T1000 (cell line): ENCODE measurements at places on chromosomes 16 and 17.
A peak's percentile ranks its signal among the peaks of the same experiment; 100 is the strongest.

DNA sequence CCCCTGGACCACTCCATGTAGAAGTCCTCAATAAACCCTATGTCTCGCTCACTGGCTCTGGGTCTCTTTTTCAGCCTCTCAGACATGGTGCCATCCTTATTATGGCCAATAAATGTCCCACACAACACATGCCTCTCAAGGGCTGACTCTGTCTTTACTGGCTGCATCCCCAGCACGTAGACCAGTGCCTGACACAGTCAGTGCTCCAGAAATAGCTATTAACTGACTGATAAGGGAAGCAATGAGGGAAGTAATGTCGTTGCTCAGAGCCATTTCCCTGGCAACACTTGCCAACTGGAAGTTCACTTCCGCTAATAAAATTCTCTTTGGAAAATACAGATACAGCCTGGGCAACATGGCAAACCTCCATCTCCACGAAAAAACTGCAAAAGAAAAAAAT is 19.1 kb upstream of the APOH start:
- no peak for DNase-seq

DNA sequence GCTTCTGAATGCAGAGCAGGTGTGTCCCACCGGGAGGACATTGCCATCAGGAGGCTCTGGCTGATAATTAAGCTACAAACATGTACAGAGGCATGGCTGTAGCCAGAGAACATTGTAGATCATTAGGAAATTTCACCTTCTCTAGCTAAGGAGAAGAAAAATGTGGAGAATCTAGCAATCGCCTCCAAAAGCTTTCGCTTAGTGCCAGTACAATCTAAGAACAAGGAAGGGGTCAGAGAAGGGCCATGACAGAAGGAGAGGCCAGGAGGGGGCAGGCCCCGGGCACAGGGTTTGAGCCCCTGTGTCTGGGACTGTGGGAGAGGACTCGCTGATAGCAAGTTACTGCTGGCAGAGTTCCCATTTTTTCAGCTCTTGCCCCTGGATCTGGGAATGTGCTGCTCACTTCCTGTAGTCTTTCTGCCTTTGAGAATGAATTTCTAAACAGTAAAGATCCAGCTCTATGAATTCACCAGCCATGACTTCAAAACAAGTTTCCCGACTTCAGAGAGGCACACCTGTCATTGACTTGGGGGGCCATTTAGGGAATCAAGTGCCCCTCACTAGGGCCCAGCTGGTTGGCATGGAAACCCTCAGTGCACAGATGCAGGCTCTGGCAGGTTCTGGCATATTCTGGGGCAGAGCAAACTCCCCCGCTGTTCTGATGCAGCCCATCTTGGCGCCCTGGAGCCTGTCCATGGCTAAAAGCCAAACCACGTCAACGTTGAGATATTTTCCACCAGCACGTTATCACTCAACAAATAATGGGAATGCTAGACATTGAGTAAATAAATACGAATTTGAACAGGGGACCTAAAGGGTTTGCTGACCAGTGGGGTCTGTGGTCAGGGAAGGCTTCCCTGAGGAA is 59.5 kb upstream of the CACNG4 start:
- peak; percentile 26 for DNase-seq

DNA sequence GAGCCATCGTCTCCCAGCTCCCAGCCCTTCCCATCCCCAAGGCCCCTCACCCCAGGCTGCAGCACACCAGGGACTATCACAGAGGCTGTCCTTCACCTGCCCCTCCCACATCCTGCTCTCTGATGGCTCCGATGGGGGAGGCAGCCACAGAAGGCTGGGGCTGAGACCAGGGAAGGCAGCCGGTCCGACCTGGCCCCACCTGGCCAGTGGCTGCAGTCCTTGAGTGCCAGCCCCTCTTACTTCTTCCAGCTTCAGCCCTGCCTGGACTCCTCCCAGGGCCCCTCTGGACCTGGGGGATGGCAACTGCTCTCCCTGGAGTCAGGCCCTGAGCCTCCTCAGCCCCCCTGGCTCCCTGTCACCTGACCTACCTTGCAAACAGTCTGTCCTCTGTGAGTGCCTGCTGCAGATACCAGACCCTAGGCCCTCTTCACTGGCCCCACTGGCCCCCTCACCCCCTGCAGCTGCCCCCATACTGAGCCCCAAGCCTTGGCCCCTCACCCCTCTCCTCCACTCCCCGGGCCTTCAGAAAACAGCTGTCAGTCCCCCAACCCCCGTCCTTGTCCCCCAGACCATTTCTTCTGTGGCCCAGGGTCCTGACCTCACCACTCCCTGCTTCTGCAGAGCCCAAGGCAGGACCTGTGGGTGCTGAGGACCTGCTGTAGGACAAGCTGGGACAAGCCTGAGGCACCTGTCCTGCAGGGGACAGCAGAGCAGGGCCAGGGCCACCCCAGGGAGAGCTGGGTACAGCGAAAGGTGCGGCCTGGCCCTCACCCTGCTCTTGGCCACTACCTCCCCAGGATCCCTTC is 12.6 kb upstream of the SRRM2 start:
- no peak for DNase-seq

GRCh38 chr16:12735805-12736204 is 67.9 kb downstream of the CPPED1 start:
- DNase-seq: no peak

DNA sequence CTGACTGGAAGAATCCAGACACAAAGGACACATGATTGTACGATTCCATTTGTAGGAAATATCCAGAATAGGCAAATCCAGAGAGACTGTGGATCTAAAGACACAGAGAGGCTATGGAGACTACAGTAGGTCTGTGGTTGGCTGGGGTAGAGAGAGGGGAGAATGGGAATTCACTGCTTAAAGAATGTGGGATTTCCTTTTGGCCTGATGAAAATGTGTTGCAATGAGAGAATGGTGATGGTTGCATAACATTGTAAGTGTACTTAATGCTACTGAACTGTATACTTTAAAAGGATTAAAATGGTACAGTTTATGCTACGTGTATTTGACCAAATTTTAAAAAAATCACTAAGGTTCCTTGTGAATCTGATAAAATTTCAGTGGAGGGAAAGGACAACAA is 62.1 kb downstream of the GPRC5B start:
- DNase-seq: no peak

- no peak for DNase-seq
These were observed 52.2 kb upstream of the HAPSTR1 start for GRCh38 chr16:9039210-9039609.

GRCh38 chr16:68744744-68745280 is 7.7 kb downstream of the CDH1 start:
- DNase-seq: no peak

DNA sequence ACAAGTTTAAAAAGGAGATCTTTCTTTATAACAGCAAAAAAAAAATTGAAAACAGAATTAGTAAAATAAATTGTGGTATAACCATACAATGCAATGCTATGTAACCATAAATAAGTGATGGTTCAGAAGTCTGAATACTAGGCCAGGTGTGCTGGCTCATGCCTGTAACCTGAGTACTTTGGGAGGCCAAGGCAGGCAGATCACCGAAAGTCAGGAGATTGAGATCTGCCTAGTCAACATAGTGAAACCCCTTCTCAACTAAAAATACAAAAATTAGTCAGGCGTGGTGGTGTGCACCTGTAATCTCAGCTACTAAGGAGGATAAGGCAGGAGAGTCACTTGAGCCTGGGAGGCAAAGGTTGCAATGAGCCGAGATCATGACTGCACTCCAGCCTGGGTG is 34.6 kb downstream of the CCT6B start:
- no peak for DNase-seq

- DNase-seq: no peak
These were observed 102.0 kb downstream of the SOX9 start for GRCh38 chr17:72222661-72223380.

DNA sequence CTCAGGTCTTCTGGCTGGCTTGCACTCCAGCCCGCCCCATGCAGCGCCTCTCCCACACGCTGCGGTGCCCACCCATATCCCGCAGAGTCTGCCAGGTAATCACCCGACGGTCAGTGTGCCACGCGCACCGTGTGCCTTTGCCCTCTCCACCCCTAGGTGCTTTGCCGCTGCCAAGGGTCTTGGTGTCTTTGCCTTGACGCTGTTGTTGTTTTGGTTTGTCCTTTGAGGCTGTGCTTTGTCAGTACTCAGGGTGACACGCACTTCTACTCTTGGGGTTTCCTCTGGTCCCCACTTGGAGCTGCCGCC is 30.1 kb downstream of the UBN1 start:
- no peak for DNase-seq

- DNase-seq: peak; percentile 26
These were observed at the start of gene EMP2 for GRCh38 chr16:10579965-10580882. EMP2 (minus strand) TSS chr16:10580598; CDS start chr16:10547617, 32,981 bp downstream.

GRCh38 chr16:88882358-88883030 is 16.0 kb upstream of the PABPN1L start:
- no peak for DNase-seq

DNA sequence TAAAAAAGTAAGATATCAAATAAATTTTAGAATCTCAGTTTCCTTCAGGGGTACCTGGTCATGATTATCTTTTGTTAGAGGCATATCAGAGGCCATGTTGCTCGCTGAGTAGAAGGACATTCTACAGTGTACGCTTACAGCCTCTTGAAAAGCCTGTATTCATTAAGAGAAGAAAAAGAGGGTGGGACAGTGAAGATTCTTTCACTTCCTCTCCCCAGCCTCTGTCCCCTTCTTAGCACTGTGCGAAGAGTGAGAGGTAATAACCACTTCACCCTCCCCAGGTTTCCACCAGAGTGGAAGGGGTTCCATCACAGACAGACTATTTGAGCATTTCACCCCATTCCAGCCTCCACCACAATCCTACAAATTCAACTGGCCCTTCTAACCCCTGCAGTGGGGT is 4.8 kb upstream of the LPO start:
- no peak for DNase-seq

- DNase-seq: peak; percentile 20
These were observed 598 bp downstream of the INPP5K start for GRCh38 chr17:1515640-1516387.

DNA sequence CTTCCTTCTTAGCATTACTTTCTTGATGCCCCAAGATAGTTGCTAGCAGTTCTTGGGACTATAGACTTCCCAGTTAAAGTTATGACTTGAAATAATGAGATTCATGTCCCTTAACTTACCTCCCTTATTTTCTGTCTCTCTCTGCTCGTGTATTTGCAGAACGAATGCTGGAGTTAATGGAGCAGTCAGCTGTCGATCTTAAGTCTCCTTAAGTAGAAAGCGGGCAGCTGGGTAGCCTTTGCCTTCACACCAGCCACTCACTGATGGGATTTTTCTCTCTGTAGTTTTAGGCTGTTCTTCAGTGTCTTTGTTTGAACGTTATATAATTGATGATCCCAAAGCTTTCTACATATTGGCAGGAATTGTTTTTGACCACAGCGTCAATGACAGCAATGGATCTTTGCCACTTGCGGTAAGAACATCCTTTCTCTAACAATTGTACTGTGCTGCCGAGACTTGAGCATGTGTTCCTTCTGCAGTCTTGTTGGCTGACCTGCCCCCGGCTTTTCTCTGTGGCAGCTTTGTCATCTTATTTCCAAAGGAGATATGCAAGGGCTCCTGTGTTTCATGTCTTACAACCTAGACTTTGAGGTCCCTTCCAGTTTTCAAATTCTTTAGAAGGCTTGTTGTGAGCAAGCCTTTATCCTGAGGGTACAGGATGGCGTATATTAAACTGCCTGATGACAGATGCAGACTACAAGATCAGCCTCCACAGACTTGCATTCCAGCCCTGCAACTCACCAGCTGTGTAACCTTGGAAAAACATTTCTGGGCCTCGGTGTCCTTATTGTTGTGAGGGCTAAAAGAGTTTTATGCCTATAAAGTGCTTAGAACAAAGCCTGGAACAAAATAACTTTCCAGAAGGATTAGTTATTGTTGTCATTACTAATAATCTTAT is 25.1 kb upstream of the ABCA3 start:
- DNase-seq: no peak

DNA sequence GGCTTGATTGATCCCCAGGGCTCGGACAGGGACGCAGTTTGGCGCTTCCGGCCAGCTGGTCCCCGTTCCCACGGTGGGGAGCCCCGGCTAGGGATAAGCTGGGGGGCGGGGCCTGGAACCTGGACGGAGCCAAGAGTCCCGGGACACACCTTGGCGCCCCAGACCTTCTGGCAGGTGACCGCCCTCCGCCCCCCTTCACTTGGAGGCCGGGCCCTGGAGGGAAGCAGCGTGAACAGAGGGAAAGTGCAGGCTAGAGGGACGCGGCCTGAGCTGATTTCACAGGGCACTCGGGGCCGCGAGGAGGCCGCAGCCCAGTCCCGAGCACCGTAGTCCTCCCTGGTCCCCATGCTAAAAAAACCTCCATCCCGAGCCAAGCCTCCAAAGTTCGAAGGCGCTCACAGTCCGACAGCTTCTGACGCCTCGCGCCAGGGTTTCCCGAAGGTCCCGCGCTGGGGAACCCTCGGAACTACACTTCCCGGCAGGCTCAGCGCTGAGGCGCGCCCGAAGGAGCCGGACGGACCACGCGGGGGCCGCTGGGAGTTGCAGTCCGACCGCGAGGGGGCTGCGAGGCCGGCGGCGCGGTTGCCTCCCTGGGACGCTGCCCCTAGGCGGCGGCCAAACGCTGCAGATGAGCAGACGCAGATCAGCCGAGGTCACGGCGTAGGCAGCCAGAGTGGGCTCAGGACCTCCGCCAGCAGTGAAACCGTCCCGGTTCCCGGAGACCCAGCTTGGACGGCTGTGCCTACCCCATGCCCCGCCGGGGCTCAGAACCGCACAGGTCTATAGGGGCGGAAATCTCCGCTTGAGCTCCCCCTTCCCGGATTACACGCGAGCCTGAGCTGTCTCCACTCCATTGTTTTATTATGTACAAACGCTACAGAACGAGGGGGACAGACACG is at the start of gene TBX6:
Gene TBX6, minus strand, starts transcription at position 451 of the 899 bp plus-strand sequence. CDS start 731 bp downstream, outside the sequence.
- DNase-seq: peak; percentile 91

DNA sequence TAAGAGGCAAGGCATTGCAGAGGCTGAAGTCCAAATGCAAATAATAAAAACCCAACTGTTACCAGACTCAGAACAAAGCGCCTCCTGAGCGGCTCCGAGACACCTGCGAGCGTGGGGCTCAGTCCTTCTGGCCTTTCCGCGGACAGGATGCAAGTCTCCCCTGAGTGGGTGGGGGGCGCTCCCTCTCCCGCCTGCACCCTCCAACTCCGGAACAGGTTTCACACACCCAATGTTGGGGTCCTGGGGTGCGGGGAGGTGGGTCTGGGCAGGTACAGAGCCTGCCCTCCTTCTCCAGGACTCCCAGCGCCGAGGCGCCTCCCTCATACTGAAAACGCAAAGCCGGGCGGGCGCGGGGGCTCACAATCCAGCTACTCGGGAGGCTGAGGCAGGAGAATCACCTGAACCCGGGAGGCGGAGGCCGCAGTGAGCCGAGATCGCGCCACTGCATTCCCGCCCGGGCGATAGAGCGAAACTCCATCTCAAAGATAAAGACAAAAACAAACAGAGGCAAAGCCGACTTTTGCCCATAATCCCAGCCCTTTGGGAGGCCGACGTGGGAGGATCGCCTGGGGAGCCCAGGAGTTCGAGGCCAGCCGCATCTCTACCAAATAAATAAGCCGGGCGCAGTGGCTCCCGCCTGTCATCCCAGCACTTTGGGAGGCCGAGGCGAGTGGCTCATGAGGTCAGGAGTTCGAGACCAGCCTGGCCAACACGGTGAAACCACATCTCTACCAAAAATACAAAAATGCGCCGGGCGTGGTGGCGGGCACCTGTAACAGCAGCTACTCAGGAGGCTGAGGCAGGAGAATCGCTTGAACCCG is 893 bp downstream of the GINS2 start:
- no peak for DNase-seq

- no peak for DNase-seq
These were observed 1.6 kb downstream of the BCAS3 start for GRCh38 chr17:60679287-60679686.

- DNase-seq: no peak
These were observed 109.6 kb downstream of the HS3ST3A1 start for GRCh38 chr17:13491916-13492736.
